ENCODE measurements at places on chromosomes 3 and 15. TPM values are rescaled to one million over a fixed set of nuclear protein-coding genes. Genes with fewer than 3 reads are reported as not detected.

DNA sequence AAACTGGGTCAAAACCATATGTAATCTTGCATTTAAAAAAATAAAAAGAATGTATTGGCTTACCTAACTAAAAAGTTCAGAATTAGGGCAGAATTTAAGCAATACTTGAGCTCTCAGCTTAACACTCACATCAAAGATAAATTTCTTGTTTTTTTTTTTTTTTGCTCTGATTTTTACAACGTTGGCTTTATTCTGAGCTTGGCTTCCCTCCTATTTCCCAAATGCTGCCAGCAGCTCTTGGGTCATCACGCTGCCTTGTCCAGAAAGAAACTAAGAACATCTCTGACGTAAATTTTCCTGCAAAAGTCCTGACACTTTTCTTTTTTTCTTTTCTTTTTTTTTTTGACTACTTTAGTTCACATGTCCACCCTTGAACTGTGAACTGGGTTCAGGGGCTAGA, 150.6 kb upstream of the TGFBR2 start:
- DNase-seq: peak; percentile 65

GRCh38 chr3:167030082-167030725, 349.9 kb downstream of the ZBBX start:
- no peak for DNase-seq

GRCh38 chr15:59340325-59340724, 32.3 kb downstream of the MYO1E start:
- DNase-seq: no peak

DNA sequence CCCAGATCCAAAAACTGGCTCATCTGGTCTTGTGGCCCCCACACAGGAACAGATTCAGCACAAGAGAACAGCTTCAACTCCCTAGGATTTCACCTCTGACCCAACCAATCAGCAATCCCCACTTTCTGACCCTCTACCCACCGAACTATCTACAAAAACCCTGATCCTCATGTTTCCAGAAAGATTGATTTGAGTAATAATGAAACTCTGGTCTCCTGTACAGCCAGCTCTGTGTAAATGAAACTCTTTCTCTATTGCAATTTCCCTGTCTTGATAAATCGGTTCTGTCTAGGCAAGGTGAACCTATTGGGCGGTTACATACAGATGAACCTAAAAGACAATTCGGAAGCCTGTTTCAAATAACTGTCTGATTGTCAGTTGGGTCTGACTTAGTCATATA, 847.6 kb upstream of the ALCAM start:
- no peak for DNase-seq

GRCh38 chr3:99945328-99945995, 127.8 kb downstream of the CMSS1 start:
- DNase-seq: no peak

- DNase-seq: no peak
Observed at GRCh38 chr3:78476076-78476475, 1291.7 kb downstream of the ROBO1 start.

DNA sequence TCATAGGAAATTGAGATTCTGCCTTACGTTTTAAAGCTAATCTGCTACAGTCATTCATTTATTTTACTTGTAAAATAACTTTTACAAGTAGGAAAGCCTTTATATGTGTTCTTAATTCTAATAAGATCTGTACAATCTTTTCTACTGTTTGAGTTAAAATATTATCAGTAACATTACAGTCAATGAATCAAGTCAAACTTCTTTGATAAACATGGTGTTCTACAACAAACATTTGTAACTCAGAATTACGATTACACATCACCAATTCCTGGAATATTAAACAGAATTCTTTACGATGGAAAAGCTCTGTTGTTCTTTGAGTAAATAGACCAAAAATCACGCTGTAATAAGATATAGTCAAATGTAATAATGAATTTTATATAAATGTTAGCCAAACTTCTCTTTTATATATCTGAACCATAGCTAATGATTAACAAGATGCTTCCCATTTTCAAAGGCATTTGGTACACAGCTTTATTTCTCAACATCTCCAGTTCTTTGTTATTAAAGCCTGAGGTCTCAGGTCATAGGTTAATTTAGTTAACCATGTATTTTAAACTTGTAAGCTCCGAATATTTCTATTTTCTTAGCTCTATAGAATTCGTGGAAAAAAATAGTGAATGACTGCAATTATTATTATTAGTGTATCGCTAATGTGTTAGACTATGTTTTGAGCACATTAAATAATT, 232.4 kb downstream of the NAALADL2 start:
- no peak for DNase-seq

DNA sequence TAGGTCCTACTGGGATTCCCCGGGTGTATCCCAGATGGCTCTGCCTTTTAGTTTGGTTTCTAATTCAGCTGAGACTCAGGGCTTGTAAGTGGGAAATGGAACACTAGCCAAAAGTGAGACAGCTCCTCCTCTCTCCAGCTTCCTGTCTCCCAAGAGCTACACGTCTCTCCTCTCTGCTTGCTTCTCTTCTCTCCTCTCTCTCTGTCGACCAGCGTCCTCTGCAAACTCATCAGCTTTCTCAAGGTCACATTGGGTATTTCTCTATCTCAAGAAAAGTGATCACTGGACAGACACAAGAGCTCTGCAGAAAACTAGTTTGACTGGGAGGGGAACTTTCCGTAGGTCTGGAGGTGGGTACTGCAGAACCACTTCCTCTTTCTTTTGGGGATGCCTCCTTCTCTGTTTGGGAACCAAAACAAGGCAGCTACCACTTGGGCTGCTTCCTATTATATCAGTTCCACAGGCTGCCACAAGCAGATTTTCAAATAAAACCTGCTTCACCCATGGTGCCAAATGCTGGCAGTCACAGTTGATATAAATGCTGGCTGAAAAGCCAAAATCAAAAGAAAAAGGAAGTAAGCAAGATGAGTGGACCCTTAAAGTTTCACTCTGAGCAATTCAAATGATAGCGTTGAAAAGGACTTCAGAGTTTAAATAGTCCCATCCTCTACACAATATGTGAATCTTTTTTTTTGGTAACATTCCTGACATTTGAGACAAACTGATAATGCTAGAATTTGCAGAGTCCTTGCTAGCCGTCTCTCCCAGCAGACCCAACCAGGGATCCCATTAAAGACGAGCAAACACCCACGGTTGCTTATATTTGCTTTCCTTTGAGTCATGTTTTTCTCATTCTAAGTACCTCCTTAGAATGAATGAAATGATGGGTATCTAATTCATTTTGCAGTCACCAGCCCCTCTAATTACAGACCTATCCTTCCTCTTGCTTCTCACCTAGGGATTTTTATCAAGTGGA, 7.2 kb upstream of the DYNC1LI1 start:
- DNase-seq: no peak

DNA sequence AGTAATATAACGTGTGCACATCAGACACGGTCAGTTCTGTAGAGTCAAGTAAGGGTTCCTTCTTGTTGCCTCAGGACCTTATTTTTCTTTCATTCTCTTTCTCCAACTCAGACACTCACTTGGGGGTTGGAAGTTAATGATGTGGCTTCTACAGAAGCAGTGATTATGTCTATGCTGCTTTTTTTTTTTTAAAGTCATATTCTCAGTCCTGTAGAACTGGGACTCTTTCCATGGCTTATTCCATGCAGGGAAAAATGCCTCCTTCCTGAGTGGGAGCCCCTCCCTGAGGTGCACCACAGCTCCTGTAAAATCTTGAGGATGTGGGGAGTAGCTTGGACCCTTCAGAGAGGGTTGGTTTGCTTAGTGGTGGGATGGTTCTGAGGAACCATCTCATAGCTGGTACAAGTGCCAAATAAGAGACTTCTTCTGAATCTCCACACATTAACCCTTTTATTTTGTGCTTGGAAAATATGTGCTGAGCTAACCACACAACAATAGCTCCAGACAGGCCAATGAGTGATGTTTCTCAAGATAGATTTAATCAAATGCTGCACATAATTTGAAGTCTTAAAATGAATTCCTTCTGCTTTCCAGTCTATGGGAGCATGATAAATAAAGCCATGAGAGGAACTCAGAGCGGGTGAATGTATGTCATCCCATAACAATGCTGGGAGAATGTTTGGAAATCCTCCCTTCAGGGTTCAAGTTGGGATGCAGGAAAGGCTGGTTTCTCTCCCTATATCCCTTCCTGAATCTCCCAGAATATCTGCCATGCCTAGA, 23.3 kb upstream of the FSTL1 start:
- DNase-seq: no peak

DNA sequence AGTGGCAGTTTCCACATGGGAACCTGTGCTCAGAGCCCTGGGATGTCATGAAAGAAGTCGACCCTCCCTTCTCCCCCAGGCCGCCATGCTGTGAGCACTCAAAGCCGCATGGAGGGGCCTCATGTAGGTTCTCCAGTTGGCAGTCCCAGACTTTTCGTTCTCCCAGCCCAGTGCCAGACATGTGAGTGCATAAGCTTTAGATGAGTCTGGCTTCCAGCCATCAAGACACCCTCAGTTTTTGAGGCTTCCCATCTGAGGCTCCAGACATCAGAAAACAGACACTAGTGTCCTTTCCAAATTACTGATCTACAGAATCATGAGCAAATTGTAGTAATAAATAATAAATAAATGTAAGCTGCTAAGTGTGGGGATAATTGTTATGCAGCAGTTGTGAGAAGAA, 136.5 kb upstream of the AGBL1 start:
- no peak for DNase-seq

GRCh38 chr3:46978381-46978780, 1.1 kb upstream of the NBEAL2 start:
- no peak for DNase-seq

DNA sequence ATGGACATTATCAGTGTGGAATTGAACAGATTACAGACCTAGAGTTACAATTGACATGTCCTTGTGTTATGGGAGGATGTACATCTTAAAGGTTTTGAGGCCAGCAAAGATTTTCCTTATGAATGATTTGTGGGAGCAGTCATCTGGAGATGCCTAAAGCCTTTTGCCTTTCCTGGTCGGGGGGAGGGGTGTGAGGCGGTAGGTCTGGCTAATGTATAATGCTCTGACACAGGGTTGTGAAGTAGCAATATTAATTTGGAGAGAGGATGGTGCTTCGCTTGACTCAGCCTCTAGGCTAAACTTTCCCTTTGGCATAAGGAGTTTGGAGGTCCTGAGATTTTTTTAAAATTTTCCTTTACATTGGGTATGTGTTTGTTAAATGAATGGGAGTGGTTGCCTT, 23.3 kb downstream of the FBXO22 start:
- no peak for DNase-seq

DNA sequence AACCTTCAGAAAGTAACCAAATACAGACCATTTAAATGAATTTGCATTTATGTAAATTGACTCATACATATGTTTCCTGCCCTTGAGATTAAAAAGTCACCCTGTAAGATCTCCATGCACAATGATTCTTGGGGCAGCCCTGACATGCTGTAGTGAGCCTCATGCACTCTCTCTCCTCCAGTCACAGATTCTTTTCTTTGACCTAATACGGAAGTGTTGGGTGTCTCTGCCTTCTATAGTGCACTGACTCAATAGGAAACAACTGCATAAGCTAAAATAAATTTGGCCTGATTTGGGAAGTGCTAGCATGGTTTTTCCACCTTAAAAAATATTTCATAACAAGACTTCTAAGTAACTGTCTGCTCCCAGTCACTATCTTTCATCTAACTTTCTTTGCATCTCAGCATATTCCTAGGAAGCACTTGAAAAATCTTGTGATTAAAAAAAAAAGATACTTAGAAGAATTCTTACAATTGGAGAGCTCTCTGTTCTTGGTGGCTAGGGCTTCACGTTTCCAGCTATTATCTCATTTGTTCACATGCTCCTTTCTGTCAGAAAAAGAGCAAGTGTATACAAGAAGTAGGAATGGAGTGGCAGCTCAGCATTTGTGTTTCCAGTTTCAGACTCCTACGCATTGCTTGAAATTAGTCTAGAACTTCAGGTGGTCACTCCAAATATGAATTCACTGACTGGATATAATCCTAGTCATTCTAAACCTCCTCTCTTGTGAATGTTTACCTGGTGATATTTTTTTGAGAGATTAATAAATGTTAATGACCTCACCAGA, 207.9 kb upstream of the COL8A1 start:
- DNase-seq: no peak

DNA sequence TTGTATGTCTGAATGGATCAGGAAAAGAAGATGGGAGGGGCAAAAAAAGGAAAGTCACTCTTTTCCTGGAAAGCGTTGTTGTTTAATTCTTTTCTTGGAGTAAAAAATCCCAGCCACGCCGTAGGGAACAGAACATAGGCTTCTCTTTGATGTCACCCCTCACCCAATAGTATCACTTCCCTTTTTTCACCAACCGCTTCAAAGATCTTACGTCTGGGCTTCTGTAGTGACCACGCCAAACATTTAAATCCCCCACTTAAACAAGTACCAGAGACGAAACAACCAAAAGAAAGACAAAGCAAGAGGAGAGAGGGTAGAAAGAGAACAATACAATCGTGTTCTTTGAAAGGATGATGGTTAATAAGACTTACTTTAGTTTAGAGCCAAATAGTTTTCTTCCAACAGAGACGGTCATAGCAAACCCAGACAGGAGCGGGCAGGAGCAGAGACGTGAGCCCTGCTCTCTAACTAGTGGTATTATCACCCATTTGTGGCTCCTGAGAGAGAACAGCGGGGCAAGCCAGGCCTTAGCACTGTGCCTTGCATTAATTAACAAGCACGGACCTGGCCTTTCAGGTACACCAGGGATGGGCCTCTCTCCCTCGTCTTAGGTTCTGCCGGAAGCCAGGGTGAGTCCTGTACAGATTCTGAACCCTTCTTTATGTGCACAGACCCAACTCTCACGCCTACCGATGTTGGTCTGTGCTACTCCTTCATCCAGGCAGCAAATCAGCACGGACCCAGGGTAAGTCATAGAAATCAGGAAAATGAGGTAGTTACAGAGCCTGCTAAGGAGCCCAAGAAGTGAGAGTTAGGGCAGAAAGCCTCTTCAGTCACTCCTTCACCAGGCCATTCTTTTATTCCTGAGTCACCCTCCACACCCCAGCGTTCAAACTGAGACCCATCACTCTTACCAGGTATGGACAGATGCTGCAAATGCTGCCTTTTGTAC, 28.2 kb upstream of the BCL6 start:
- no peak for DNase-seq

DNA sequence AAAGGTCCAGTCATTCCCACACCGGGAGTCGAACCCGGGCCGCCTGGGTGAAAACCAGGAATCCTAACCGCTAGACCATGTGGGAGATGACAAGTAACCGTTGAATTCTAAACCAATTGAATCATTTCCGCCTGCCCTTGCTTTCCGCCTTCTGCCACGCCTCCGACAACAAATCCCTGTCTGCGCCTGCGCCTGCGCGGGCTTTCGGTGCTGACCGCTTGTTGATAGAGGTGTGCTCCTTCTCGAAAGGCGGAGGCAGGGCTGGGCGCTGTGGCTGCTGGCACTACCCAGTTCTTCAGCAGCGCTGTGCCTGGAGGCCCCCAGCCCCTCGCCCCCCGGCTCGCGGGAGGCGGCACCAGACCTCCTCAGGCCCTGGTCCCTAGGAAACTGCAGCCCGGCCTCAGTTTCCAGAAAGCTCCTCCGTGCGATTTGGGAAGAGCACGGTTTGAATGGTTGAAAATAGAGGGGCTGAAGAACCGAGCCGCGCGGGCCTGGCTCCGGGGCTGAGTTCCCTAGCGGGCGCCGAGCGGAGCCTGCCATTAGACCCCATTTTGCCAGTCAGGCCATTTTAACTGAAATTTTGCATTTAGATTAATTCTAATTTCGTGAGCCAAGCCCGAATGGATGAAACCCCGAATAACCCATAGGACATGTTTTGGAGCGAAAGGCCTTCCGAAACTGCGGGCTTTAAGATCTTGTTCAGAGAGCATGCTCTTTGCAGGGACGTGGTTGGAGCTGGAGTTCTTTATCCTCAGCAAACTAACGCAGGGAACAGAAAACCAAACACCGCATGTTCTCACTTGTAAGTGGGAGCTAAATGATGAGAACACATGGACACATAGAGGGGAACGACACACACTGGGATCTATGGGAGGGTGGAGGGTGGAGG, 219.3 kb upstream of the ATP10A start:
- peak; percentile 97 for DNase-seq

The SAMMSON gene
- total RNA-seq: not detected

The CX3CR1 gene
- total RNA-seq: 0.43 TPM

The LRRIQ4 gene
- total RNA-seq: not detected

The FILIP1L gene
- total RNA-seq: 0.93 TPM

Data from left lobe of liver (tissue), 2 donors.